Stimulated activated CD4-positive, alpha-beta T cell treated with anti-CD3 and anti-CD28 coated beads, Interleukin-4, amount 100 ng/mL, for 1 hour (primary cell): ENCODE measurements at places on chromosomes 3 and 15.

GRCh38 chr3:43028678-43029490 lies 49.8 kb downstream of the GASK1A start:
- no peak for DNase-seq

DNA sequence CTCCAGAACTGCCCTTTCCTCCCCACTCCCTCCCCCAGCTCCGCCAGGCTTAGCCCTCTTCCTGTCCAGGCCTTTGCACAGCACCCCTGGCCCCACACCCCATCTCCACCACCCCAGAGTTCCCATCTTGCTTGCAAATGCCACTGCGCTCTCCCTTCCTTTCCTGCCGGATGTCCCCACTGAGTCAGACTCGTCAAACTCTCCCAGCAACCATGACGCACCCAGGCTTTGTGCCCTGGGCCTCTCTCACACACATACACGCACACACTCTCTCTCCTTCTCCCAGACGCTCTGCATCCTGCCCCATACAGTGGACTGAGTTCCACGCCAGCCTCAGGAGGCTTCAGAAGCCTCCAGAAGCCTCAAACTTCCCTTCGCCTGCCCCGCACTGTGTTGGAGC lies 2.8 kb upstream of the CCDC9B start:
- DNase-seq: no peak

GRCh38 chr3:141058996-141059395 lies 7.8 kb downstream of the SPSB4 start:
- no peak for DNase-seq

DNA sequence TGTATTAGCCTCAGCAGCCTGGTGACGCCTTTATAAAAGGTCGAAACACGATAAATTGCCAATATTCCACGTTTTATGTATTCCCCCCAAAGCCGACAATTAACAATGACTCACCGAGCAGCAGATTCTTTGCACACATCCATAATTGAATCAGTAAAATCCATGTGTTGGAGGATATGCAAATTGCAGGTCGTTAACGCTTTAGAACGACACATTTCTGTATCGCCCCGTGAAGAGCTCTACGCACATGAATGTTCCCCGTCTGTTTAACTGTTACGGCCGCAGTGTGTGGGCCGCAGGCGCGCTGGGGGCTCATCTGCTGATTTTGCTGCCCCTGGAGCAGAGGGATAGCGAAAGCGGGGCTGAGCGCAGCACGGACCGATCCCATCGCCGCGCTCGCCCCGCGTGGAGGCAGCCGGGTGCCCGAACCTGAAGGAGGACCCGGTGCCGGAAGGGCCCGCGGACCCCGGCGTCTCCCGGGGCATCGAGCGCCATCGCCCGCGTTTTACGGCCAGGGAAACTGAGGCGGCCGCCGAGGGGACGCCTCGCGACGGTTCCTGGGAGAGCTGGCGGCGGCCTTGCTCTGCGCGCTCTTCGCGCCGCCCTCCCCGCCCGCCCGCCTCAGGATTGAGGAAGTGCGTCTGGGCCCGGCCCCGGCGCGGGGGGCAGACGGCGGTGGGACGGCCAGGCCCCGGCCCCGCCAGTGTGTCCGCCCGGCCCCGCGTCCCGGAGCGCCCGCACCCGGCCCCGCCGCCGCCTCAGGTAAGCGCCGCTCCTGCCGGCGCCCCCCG lies at the start of gene LRRK1:
TSS of gene LRRK1 (plus strand) at position 668 of the 791 bp plus-strand sequence. CDS start 5,276 bp downstream, outside the sequence.
- peak; percentile 32 for DNase-seq

- no peak for DNase-seq
Observed at GRCh38 chr3:37574177-37574943, 287.3 kb upstream of the CTDSPL start.

DNA sequence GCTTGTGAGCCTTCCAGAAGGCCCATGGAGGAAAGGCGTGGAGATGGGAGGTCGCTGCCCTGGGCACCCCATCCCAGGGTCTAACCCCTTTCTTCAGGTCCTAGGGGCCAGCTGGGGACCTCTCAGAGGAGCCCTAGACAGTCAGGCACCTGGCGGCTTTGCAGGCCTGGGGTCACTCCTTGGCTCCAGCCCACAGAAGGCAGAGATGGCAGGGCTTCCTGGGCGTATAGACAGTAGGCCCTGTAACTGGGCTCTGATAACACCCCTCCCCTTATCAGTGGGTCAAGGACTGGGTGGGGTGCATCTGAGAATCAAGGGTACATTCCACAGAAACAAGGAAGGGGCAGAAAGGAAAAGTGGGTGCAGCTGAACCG lies 16.7 kb downstream of the ZDHHC19 start:
- DNase-seq: no peak

DNA sequence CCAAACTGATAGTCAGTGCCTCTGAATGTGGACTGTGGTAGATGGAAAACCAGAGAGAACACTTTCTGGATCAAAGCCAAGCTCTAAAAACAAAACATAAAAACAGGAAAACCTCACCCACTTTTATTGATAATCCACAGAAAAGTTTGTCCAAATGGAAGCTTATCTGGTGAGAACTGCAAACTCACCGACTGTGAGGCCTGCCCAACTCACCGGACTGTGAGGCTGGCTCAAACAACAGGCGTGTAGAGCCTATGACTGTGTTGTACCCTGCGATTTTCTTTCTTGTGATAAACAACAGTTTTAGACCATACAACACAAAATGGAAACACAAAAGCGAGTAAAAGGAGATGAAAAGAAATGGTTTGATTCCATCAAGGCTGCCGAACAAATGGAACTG lies 7.2 kb downstream of the PRR23C start:
- DNase-seq: no peak

- DNase-seq: no peak
Observed at GRCh38 chr15:63051156-63052066, 8.9 kb downstream of the TPM1 start.

- no peak for DNase-seq
Observed at GRCh38 chr3:194876403-194877095, 190.9 kb downstream of the FAM43A start.

DNA sequence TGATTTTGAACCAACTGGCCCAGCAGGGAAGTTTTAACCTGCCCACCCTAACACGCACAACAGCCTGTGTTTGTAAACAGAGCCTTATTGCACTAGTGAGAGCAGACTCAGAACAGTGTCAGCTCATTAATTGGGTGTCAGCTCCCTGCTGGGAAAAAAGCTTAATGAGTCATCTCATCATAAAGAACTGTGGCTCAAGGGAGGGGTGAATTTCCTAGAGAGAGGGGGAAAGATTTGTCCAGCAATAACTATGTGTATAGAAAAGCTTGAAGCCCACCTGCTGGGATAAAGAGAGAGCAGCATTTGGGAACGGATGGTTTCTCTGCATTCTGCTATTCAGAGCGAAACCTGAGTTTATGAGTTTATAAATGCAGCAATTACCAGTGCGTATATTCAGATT lies 48.9 kb upstream of the GMNC start:
- no peak for DNase-seq

- DNase-seq: no peak
Observed at GRCh38 chr3:119841808-119842471, 60.0 kb downstream of the NR1I2 start.

- no peak for DNase-seq
Observed at GRCh38 chr15:31842532-31843195, 187.7 kb upstream of the CHRNA7 start.

DNA sequence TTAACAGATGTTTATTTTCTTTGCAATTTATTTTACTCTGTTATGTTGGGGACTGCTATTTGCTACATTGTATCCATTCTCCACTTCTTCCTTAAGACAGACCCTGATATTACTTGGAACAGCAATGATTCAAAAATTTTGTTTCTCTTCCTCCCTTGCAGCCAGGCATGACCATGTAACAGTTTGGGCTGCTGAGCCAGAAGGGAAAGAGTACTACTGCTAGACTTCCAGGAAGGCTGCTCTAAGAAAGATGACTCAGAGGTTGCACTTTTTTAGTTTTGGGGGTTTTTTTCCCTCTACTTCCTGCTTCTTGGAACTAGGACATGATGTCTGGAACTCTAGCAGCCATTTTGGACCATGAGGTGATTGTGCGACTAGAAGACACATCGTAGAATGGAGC lies 10.3 kb downstream of the PRR20G start:
- DNase-seq: no peak

GRCh38 chr3:25057379-25057778 lies 370.7 kb upstream of the RARB start:
- DNase-seq: no peak

- no peak for DNase-seq
Observed at GRCh38 chr15:64251658-64252057, 88.8 kb upstream of the PPIB start.

DNA sequence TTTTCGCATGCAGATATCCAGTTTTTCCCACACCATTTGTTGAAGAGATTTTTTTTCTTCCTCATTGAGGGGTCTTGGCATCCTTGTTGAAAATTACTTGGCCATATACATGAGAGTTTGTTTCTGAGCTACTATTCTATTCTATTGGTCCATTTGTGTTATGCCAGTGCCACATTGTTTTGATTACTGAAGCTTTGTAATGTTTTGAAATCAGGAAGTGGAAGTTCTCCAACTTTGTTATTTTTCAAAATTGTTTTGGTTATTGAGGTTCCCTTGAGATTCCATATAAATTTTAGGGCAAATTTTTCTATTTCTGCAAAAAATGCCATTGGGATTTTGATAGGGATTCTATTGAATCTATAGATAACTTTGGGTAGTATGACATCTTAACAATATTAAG lies 130.3 kb upstream of the PFN2 start:
- DNase-seq: no peak
